RPMI7951 (cell line): ENCODE measurements at places on chromosomes 12 and 14. TPM values are rescaled to one million over a fixed set of nuclear protein-coding genes. Genes with fewer than 3 reads are reported as not detected.
A peak's percentile ranks its signal among the peaks of the same experiment; 100 is the strongest.

- DNase-seq = no peak
Measured at GRCh38 chr14:59376686-59377085, 88.5 kb downstream of the GPR135 start.

GRCh38 chr12:26705851-26706250 lies 127.1 kb downstream of the ITPR2 start:
- no peak for DNase-seq

- DNase-seq = peak; percentile 63
Measured at GRCh38 chr12:55724226-55724939, 4.2 kb downstream of the RDH5 start.

GRCh38 chr14:95876761-95877538 lies at the start of gene TUNAR:
Gene TUNAR, plus strand, starts transcription at chr14:95876832.
- no peak for DNase-seq

DNA sequence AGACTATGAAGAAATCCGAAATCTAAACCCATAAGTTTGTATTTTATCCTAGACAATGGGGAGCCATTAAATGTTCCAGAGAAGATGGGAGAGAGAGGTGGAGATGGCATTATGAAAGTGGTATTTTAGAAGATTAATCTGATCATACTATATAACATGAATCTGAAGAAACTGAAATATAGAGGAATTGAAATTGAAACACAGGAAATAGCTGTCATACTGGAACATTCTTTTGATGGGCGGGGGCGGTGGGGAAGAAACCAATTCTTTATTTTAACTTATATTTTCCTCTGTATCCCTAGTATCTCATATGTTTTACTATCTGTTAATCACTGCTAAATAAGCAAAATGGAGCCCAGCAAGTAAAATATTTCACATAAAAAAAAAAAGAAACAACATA lies 27.0 kb upstream of the FOXN3 start:
- DNase-seq = no peak

DNA sequence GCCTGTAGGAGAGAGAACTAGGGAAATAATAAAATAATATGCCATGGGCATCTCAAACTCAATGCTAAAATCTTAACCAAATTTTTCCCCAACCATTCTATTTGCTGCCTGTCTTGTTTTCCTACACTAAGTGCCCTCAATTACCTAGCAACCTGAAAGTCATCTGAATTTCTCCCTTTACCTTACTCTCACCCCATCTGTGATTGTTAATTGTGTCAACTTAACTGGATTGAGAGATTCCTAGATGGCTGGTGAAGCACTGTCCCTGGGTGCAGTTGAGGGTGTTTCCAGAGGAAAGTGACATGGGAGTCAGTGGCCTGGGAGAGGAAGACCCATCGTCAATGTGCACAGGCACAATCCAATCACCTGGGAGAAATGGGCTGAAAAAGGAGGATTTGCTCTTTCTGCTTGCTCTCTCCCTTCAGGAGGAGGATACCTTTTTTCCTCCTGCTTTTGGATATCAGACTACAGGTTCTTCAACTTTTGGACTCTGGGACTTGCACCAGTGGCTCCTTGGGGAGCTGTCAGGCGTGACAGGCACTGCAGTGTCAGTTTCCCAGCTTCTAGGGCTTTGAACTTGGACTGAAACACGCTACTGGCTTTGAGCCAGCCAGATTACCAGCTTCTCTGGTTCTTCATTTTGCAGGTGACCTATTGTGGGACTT lies 100.1 kb downstream of the PPP1R12A start:
- DNase-seq = no peak

GLT8D2 gene
- 10.4 and 14.8 TPM in 2 replicates for total RNA-seq

TAS2R50 gene
- total RNA-seq = 0.20 and 0.24 TPM in 2 replicates
